NCI-H2171 (cell line): ENCODE measurements at places on chromosomes 6 and 20.

DNA sequence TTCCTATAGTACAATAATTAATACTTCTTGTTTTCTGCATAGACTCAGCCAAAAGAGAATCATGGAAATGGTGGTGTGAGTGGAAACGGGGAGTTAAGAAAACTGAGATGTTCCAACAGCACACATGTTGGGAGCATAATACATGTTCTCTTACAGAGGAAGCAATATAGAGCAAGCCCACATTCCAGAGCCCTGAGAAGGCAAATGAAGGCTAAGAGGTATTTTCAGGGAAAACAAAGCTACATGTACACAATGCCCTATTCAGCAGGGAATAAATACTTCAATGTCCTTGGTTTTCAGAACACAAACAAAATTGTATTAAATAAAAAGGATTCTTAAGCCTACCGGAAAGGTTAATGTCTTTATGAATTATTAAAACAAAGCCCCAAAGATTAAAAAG, 35.1 kb upstream of the SMIM8 start:
- no peak for DNase-seq

- no peak for DNase-seq
These were observed 53.5 kb downstream of the COL21A1 start for GRCh38 chr6:56193846-56194245.

DNA sequence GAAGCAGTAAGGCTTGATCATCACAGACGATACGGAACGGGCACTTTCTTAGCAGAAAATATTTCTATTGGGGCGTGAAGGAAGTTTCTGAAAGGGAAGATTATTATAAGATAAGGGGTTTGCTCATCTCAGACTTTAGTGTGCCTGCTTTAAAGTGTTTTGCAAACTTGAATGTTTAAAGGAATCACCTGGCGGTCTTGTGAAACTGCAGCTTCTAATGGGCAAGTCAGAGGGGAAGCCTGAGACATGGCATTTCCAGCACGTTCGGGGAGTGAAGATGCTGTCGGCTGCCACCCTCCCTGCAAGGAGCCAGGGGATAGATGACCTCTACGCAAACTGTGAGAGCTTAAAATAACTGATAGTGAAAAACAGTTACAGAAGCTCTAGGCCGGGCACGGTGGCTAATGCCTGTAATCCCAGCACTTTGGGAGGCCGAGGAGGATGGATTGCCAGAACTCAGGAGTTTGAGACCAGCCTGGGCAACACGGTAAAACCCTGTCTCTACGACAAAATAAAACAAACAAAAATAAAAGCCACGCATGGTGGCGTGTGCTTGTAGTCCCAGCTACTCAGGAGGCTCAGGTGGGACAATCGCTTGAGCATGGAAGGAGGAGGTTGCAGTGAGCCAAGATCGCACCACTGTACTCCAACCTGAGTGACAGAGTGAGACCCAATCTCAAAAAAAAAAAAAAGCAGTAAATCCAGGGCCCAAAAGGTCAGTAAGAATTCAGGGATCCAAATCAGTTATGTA, 2.3 kb upstream of the KIF16B start:
- DNase-seq = no peak

DNA sequence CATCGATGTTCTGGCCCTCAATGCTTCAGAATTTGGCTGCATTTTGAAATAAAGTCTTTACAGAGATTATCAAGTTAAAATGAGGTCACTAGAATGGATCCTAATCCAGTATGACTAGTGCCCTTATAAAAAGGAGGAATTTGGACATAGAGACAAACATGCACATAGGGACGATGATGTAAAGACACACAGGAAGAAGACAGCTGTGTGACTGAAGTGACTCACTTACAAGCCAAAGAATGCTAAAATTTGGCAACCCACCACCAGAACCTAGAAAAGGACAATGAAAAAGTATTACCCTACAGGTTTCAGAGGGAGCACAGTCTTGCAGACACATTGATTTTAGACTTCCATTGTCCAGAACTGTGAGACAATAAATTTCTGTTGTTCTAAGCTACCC, 322.8 kb upstream of the GJE1 start:
- DNase-seq = no peak

DNA sequence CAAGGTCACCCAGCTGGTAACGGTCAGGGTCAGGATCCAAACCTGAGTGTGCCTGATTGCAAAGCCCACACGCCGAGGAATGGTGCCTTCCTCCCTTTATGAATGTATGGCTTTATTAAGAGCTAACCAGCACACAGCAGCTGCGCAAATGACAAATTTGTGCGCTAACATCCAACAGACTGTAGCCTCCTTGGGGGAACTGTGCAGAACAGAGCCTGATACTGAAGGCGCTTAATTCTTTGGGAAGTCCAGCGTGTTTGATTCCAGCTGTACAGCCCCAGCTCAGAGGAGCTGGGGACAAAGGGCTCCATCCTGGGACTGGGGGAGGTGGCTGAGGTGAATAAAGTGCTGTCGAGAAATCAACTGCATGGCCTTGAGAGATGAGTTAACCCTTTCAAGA, 75.7 kb upstream of the JARID2 start:
- DNase-seq = no peak

GRCh38 chr20:39029364-39029763, 67.2 kb downstream of the DHX35 start:
- no peak for DNase-seq
